ENCODE measurements at places on chromosomes 7 and 10.

- DNase-seq: no peak
Observed at GRCh38 chr10:59563531-59563930, 146.1 kb downstream of the SLC16A9 start.

DNA sequence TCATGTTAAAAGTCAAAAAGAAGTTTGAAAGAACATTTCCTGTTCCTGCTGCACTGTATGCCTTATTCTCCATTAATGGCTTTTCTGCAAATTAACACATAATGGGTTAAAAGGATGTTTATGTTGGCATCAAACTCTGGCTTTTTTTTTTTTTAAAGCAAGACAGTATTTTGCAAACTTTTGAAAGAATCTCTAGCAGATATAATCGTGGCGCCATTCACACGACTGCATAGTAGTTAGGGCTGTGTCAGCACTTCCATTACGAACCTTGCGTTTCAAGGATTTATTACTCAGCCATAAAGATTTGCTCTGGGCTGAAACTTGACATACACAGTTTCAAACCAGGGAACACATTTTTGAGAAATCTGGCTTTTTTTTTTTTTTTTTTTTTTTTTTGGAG, 207.8 kb downstream of the DYNC1I1 start:
- no peak for DNase-seq

GRCh38 chr7:69698109-69698825, 100.0 kb downstream of the AUTS2 start:
- no peak for DNase-seq

- no peak for DNase-seq
Observed at GRCh38 chr10:78118591-78118990, 84.9 kb downstream of the RPS24 start.

DNA sequence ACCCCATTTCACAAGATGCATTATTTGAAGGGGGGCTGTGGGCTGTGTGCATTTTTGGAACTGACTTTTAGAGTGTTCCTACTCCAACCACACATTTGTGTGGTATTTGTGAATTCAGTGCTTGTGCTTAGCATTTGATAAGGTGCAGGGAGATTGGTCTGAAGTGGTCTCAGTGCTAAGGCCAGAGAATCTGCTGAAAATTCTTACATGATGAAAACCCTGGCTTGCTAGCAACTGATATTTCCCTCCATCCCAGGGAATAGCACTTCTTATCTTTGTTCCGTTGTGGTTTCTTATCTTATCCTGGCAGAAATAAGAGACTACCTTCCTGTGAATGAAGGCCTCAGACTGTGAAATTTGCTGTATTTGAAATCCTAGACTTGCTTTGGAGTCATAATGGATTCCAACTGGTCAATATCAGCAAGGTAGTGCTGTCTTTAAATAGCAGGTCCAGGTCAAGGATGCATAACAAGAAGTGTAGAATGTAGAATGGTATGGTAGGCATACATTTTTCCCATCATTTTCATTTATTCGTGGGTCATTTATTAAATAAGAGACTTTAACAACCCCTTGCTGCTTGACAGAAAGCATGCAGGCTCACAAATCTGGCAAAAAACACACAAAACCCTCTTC, 986.9 kb downstream of the REEP3 start:
- DNase-seq: no peak

GRCh38 chr10:13708256-13708990, 121.7 kb downstream of the PRPF18 start:
- no peak for DNase-seq

DNA sequence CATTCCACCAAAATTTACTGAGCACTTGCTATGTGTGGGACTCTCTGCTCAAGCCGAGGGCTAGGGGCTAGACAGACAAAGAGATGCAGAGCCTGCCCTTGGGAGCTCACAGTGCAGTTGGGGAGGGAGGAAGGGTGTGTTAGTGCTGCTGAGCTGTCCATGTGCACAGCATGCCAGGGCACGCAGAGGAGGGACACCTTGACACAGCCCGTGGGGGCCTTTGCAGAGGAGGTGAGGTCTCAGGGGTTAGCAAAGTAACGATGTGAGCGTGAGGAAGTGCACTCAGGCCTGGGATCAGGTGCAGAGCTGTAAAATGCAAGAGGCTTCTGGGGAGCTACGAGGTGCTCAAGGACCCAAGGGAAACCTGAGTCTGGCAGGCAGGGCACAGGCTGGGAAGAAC, 16.3 kb downstream of the PRKCQ start:
- no peak for DNase-seq

DNA sequence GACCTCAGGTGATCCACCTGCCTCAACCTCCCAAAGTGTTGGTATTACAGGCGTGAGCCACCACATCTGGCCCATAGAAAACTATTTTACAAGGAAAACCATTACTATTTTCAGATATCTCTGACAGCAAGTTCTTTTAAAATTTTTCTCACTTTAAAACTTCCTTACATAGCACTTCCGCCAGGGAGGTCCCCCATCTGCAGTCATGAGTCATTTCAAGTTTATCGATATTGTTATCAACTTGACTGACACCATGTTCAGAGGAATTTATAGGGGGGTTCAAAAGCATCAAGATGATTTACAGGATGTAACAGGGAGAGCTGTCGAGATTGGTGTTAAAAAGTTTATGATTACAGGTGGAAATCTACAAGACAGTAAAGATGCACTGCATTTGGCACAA, 88.8 kb downstream of the NRBF2 start:
- DNase-seq: no peak

DNA sequence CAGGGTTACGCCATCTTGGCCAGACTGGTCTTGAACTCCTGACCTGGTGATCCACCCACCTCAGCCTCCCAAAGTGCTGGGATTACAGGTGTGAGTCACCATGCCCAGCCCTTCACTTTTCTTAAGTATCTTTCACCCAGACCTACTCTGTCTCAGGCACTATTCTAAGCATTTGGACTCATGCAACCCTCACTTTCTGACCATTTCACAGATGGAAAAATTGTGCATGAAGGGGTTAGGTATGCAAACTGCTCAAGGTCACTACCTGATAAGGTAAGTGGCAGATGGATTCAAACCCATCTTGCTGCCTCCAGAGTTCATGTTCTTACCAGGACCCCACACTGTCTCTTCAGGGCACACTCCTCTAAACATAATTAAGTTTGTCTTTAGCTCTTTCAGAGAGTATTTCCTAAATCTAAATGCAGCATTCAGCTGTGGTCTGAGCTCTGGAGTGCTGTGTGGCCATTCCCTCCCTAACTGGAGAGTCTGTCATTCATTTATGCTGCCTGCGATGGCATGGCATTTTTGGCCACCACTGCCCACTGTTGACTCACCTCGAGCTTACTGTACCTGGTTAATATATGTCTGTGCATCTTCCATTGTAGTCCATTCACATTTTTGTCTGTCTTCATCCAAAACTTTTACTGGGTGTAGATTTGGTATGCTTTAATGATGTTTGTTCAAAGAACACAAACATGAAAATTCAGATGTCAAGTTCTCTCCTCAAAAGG, 88.4 kb downstream of the CCDC71L start:
- no peak for DNase-seq

GRCh38 chr7:43602256-43602655, 19.3 kb downstream of the STK17A start:
- DNase-seq: no peak

All from stimulated activated CD8-positive, alpha-beta memory T cell treated with anti-CD3 and anti-CD28 coated beads, Interleukin-7, amount 100 ng/mL, for 48 hours (primary cell).